ENCODE measurements at places on chromosomes 5 and 9. TPM values are rescaled to one million over a fixed set of nuclear protein-coding genes. Genes with fewer than 3 reads are reported as not detected.

LRRC19 gene
- total RNA-seq, result not detected

RASEF gene
- 0.16 TPM for total RNA-seq

THBS4 gene
- total RNA-seq, result 0.42 TPM

ECM2 gene
- total RNA-seq, result 2.2 TPM

DNA sequence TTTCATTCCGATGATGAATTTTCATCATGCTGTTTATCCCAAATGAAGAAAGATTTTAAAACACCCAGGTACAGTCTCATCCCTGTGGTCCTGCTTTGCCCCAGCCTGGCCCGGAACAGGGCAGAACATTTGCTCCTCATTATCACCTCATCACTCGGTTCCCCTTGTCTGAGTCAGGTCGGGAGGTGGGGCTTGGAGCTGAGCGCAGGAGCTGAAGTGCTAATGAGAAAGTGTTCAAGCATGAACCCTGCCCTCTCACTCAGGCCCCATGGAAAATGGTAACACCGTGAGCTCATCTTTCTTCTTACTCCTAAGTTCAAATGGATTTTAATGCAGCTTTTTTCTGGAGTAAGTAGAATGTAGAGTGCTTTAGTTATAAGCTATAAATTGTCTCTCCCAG is 466.2 kb downstream of the KDM4C start:
- no peaks in the 10 kb centered on the region for H3K27me3 ChIP-seq
- no peaks in the 10 kb centered on the region for H3K4me1 ChIP-seq
- DNase-seq, result no peak
- H3K4me3 ChIP-seq, result no peak overlapping the region

DNA sequence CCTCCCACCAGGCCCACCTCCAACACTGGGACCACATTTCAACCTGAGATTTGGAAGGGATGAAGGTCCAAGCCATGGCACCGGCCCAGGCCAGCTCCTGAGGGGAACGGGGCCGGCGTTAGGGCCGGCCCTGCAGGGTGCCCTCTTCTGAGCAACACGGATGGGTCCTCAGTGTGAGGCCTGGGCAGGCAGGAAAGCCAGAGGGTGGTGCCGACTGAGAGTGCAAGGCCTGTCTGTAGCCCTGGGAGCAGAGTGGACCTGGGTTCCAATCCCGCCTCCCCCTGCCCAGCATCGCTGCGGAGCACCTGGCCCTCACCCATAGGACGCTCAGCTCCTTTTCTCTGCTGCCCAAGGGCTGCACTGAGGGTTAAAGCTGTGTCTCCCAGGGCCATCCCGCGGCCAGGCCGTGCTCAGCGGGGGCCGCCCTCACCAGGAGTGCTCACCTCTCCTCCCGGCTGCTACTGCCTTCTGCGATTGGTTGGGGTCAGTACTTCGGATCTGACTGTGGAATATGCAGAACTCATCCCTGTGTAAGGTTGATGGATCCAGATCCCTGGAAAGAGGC is 44.1 kb upstream of the FCN2 start:
- peaks cover 88% of the 10 kb centered on the region for H3K36me3 ChIP-seq
- H3K27ac ChIP-seq, result no peak overlapping the region
- H3K4me3 ChIP-seq, result no peak overlapping the region

GRCh38 chr5:108588323-108588722 is 159.4 kb upstream of the FER start:
- H3K4me3 ChIP-seq, result no peak overlapping the region
- DNase-seq, result no peak
- no peaks in the 10 kb centered on the region for H3K4me1 ChIP-seq

- no peak for DNase-seq
- peaks cover 17% of the 10 kb centered on the region for H3K4me1 ChIP-seq
- H3K27ac ChIP-seq, result no peak overlapping the region
- no peaks in the 10 kb centered on the region for H3K27me3 ChIP-seq
- no peak overlapping the region for H3K4me3 ChIP-seq
These were observed 11.5 kb downstream of the ZMAT2 start for GRCh38 chr5:140711794-140712193.

GRCh38 chr9:17159469-17159868 is 24.6 kb downstream of the CNTLN start:
- H3K36me3 ChIP-seq, result no peaks in the 10 kb centered on the region
- no peak for DNase-seq
- no peaks in the 10 kb centered on the region for H3K27me3 ChIP-seq
- H3K4me3 ChIP-seq, result no peak overlapping the region
- no peak overlapping the region for H3K27ac ChIP-seq
